Cardiac septum (tissue), 1 donor: ENCODE measurements at places on chromosomes 5 and 9. TPM values are rescaled to one million over a fixed set of nuclear protein-coding genes. Genes with fewer than 3 reads are reported as not detected.

Gene MYOZ3
- total RNA-seq = 10.0 TPM

DNA sequence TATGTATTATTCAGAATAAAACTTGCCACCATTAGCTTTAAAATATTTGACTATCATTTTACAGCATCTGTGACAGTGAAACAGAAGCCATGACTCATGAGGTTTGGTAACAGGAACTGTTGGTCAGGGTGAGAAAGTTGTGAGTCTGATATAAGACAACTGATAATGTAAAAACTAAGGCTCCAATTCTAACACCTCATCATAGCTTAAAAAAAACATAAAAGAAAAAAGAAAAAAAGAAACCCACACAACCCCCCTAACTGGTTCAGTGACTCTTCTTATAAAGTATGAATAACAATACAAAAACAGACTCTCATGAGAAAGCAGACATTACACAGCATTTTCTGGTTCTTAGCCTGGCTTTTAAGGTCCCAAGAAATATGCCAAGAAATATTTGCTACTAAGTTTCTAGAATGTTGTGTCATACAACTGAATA, 85.8 kb downstream of the MRPS27 start:
- no peak for DNase-seq

DNA sequence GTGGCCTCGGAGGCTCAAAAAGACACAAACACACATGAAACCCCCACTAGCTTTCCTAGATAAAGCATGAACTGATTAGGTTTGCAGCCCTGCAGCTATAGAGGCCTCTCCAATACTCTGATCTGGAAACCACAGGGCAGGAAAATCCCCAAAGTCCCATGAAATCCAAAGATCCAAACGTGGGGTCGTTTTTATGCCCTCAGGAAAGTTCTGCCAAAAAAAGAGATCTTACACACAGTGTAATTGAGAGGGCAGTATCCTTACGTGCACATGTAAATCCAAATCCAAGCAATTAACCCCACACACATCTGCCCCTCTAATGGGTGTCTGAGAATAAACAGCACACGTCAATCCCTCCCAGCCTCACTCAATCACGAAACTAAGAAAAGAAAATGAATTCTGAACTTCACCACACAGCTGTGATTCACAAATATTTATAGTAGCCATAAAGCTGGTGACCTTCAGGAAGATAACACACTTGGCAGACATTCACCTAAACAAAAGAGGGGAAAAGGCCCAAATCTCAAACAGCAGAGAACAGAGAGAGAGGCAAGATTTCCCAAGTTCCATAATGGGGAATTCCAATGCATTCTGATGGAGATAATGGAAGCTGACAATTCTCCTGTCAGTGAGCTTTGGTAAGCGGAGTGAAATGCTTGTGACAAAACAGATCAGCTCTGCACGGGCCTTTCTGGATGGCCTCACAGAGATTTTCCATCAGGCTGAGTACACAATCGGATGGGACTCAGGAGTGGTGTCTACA, 114.2 kb downstream of the SEMA5A start:
- no peak for DNase-seq

GRCh38 chr9:20811872-20812271, 127.8 kb downstream of the FOCAD start:
- no peak for DNase-seq

DNA sequence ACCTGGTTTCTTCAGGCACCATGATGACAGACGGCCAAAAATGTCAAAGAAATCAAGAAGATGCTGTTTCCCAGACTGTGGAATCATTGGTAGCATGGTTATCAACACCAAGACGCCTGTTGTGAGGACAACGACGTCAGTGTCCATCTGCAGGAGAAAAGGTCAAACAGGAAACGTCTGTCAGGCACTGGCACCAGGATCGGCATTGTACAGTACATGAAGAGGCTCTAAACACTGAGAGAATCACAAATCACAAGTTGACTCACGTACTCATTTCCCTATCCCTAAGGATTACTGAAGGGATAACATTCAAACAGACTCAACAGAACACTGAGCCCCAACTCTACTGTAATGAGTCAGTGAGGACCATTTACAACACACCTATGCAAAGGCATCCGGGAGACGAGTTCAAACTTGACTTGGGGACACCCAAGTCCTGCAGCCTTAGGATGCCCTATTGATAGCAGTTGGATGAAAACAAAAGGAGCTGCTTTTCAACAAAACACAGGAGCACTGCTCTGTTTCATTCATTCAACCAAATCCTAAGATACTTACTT, 21.0 kb downstream of the TSC1 start:
- no peak for DNase-seq

DNA sequence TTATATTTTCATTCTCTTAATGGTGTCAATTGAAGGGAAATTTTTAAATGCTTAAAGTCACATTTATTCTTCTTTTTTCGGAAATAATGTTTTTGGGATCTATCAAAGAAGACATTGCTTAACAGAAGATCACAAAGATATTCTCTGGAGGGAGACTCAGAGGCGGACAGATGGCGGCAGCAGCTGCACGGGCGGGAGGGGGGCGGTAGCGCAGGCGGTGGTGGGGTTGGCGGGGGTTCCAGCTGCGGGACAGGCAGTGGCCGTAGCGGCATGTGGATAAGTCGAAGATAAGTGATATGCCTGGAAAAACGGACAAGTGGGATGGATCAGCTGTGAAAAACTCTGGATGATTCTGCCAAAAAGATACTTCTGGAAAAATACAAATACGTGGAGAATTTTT, 31.6 kb upstream of the ZDHHC11B start:
- DNase-seq = no peak

Gene EGR1
- 66.8 TPM for total RNA-seq

DNA sequence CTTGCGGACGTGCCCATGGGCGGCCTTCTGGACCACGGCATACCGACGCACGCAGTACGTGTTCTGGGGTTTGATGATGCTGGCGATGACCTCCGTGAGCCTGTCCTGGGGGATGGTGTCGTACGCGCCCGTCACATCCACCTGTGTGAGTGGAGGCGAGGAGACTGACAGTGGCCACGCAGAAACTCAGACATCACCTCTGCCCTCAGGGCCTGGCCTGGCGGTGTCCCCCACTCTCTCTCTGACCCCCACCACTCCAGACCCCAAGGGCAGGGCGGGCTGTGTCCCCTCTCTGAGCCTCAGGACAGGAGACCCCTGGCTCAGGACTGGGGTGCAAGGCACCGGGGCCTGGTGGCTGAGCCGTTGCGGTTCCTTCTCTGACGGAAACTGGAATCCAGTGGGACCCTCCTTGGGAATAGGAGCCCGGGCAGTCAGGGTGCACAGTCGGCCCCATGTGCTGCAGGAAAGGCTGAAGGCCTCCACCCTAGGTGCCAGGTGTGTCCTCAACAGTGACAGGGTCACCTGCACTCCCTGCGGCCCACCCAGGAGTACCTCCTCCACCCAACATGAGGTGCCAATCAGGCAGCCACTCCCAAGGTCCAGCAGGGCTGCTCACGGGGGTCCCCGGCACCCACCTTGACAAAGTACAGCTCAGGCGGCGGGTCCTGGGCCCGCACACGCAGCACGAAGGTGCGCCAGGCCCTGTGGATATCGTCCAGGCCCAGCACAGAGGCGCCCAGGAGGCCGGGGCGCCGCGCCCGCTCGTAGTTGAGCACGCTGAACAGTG, 16.0 kb downstream of the TERT start:
- DNase-seq = no peak

GRCh38 chr9:130336885-130337284, 71.3 kb downstream of the HMCN2 start:
- no peak for DNase-seq

DNA sequence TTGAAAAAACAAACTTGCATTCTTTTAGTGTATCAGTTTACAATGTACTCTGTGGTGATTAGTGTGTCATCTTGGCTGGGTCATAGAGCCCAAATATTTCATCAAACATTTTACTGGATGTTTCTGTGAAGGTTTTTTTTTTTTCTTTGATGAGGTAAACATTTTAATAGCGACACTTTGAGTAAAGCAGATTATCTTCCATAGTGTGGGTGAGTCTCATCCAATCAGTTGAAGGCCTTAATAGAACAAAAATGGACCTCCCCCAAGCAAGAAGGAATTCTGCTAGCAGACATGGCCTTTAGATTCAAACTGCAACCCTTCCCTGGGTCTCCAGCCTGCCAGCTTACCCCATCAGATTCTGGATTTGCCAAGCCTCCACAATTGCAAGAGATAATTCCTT, 72.5 kb downstream of the FSTL4 start:
- no peak for DNase-seq

Gene ANXA6
- 257 TPM for total RNA-seq

DNA sequence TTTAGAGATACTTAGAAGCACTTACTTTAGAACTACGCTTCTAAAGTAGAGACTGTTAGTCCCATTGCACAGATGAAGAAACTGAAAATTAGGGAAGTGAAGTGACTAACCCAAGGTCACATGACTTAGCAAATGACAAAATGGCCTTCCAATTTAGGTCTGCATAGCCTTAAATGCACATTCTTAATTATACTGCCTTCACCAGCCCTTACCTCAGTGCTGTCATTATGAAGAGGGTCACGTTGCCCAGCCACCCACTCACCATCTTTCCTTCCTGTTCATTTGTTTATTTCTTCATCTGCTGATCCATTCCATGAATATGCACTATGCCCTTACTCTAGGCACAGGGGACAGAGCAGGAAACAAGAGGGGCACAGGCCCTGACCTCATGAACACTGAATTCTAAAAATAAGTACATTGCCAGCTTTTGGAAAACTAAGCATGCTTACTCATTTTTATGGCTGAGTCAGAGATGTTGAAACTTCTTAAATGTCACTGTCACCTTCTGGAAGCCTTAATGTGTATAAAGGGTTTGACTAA, 8.6 kb downstream of the HAVCR2 start:
- no peak for DNase-seq

Gene DOLPP1
- total RNA-seq = 4.8 TPM

- DNase-seq = no peak
These were observed 90.3 kb upstream of the OTULINL start for GRCh38 chr5:14491015-14491915.

GRCh38 chr9:38118862-38119438, 49.9 kb upstream of the SHB start:
- peak; percentile 22 for DNase-seq

GRCh38 chr9:118108971-118109370, 404.8 kb downstream of the TLR4 start:
- DNase-seq = no peak

- no peak for DNase-seq
These were observed 310.2 kb upstream of the CTNND2 start for GRCh38 chr5:12214267-12215015.

Gene FAXDC2
- total RNA-seq = 10.1 TPM

Gene LCN1
- total RNA-seq = not detected

Gene RRAGA
- total RNA-seq = 86.6 TPM

- DNase-seq = no peak
These were observed 157.0 kb downstream of the RGS3 start for GRCh38 chr9:113620377-113621161.

- no peak for DNase-seq
These were observed 716.5 kb upstream of the C9orf72 start for GRCh38 chr9:28289746-28290145.

DNA sequence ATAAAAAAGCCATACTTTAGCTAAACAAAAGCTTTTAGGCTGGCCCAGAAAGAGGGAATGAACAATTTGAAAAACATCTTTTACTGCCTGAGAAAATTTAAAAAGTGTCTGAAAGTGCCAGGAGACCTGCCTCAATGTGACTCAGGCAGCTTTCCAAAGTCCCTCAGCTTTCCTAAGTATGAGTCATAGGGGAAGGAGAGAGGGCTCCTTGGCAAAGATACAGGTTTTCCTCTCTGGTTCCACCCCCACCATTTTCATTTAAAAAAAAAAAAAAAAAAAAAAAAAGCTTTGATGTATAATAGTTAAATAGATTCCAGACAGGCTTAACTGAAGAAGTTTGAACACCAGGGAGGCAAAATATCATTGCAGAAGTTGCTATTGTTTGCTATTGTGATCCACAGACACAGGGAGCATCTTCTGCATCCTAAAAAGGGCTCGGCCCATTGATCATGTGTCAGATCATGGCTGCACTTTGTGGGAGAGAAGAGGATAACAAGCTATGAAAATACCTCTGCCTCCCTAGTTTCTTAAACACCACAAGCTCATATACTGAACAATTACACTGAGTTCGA, 71.5 kb downstream of the MRPS27 start:
- DNase-seq = no peak

Gene SLC23A1
- not detected for total RNA-seq

- no peak for DNase-seq
These were observed 184.0 kb upstream of the NR4A3 start for GRCh38 chr9:99637641-99638040.

DNA sequence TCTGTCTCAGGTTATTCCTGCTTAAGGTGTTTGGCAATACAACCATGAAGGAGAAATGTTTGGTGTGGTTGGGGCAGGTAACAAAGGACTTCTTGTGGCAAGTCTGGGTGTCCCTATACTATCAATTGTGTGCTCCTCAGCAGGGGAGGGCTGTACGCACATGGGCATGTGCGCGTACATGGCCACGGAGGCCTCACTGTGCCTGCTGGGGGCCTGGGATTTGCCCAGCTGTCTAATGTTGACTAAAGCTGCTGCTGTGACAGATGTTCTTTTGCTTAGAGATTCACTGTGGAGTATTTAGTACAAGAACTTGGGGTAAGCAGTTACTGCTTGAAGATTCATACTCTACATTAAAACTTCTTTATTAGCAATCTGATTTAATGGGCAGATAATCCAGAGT, 97.5 kb downstream of the HSPA4 start:
- DNase-seq = no peak

Gene ANXA2R
- 1.2 TPM for total RNA-seq

- DNase-seq = no peak
These were observed 134.7 kb upstream of the PTPN3 start for GRCh38 chr9:109632817-109633216.

Gene ZSWIM6
- total RNA-seq = 6.7 TPM

Gene ROR2
- 0.65 TPM for total RNA-seq
